Cortex of kidney (tissue), 1 donor: ENCODE measurements at places on chromosomes 11 and 22.

DNA sequence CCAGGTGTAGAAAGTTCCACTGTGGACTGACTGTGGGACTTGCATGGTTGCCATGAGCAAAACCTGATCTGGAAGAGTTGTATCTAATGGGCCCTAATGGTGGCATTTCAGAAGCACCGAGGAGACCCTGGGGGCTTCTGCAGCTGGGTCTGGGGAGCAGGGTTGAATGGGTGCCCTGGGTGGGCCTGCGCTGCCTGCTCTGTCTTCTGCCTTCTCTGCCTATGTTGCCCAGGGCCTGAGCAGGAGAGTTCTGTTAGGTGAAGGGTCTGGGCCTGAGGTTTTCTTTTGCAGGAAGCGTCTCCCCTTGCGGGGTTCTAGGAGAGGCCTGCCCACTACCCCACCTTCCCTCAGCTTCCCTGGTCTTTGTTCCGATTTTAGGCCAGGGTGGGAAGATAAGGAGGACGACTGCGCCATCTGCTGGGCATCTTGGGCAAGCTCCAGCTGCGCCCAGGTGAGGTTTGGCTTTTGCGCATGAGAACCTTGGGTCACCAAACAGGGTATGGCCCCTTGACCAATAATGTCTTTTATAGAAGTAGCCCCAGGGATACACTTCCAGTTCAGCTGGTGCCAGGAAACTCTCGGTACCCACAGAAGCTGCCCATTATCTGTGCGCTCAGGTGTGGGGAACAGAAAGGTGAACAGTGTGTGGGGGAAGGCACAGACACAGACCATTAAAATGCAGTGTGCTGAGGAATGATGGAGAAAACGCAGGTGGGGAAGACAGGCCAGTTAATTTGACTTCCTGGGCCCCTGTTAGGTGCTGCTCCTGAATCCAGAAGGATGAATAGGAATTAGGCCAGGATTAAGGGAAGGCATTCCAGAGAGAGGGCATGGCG lies 23.2 kb downstream of the COMMD9 start:
- DNase-seq: no peak

GRCh38 chr11:67054836-67055523 lies 1.7 kb upstream of the RHOD start:
- DNase-seq: no peak

DNA sequence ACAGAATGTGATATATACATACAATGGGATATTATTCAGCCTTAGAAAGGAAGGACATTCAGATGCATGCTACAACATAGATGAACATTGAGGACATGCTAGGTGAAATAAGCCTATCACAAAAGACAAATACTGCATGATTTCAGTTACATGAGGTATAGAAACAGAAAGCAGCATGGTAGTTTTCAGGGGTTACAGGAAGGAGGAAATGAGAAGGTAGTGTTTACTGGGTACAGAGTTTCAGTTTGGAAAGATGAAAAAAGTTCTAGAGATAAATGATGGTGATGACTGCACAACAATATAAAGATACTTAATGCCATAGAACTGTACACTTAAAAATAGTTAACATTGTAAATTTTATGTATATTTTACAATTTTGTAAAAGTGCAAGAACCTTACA lies 266.7 kb upstream of the C11orf87 start:
- DNase-seq: no peak

DNA sequence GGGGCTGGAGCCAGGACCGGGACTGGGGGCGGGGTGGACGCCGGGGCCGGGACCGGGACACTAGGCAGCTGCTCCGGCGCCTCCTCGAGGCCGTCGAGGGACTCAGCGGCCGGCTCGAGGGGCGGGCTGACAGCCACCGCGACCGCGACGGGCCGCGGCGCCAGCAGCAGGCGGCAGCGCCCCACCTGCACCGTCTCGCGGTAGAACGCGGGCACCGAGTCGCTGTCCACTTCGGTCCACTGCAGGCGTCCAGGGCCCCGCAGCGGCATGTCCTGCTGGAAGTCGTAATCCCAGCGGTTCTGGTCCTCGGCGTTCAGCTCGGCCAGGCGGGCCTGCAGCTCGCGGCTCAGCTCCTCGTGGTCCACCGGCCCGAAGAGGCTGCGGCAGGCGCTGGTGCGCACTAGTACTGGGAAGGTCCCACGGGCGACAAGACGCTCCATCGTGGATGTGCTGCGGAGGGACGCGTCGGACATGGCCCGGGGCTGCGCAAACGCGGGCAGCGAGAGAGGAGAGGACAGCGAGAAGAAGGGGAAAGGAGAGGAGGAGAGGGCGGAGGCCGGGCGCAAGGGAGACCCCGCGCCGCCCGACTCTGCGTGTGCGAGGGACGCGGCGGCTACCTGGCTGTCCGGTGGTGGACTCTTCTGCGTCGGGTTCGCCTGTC lies 428 bp downstream of the CDKN1C start:
- DNase-seq: no peak

GRCh38 chr11:38687008-38687407 lies 2089.0 kb upstream of the RAG2 start:
- DNase-seq: no peak

- DNase-seq: no peak
These were observed 85.2 kb upstream of the MYOD1 start for GRCh38 chr11:17633987-17634775.

- DNase-seq: no peak
These were observed 301.7 kb upstream of the PITPNB start for GRCh38 chr22:28220626-28221363.

DNA sequence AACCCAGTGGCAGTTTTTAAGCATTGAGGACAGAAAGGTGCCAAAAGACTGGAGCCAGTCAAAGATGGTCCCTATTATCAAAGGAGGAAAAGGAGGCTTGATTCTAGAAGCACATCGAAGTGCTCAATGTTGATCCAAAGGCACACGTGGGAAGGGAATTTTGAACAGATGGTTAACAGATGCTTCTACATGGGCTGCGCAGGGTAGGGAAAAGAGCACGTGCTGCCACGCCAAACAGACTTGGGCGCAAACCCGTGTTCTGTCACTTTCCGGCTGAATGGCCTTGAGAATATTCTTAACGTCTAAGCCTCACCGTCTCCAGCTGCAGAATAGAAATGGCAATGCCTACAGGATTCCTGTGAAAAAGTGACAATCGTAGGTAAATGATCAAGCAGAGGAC lies 217.9 kb upstream of the MTNR1B start:
- DNase-seq: no peak

DNA sequence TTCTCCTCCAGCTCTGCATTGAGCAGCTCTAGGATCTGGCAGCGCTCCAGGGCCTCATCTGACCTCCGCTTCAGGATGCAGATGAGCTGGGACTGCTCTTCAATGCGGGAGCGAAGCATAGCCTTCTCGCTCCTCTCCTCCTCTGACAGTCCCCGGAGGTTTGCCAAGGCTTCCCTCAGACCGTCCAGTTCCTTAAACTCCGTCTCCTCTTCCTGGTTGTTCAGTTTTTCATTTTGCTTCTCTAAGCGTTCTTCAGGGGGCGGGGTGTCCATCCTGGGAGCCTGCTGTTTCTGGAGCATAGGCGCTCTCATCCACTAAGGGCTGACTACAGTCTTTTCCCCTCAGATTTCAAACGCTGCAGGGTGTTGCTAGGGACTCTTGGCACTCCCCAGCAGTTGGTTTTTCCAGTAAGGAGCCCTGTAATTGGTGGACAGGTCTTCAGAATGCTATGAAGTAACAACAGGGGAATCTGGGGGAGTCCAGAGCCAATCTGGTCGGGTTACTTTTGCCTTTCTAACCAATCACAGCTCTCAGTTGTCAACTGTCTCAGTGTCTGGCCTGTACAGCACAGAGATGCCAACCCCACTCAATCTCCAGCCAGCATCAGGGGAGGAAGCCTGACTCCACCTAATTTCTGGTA lies at the start of gene CCDC89:
Gene CCDC89, minus strand, starts transcription at position 376 of the 640 bp plus-strand sequence. Its CDS starts 65 bp downstream, at position 311.
- DNase-seq: no peak

GRCh38 chr22:17483688-17484372 lies 79.5 kb upstream of the SLC25A18 start:
- no peak for DNase-seq

GRCh38 chr11:112745973-112746372 lies 215.2 kb upstream of the NCAM1 start:
- DNase-seq: no peak

- DNase-seq: no peak
These were observed 216.3 kb upstream of the TBCEL start for GRCh38 chr11:120807414-120808150.

GRCh38 chr11:27187075-27187847 lies 146.6 kb downstream of the BBOX1 start:
- DNase-seq: no peak

- DNase-seq: no peak
These were observed 1057.2 kb downstream of the NTM start for GRCh38 chr11:132427611-132428010.

- no peak for DNase-seq
These were observed 631.6 kb downstream of the BRD1 start for GRCh38 chr22:49196046-49196511.

DNA sequence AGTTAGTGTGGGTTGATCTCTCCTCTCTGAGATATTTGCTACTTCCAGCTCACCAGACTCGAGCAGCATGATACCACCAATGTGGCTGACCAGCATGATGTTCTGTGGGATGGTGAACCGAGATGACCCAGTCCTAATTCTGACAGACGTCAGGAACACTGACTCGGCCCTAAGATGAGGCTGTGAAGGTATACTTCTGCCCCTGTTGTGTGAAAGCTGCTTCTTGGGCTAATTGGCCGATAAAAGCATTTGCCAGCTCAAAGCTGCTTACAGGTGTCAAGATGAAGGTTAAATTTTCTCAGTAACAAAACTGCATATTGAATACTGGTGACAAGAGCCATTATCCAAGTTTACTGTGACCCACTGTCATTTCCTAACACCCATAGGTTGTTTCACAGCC lies 151.4 kb downstream of the BRD1 start:
- no peak for DNase-seq

DNA sequence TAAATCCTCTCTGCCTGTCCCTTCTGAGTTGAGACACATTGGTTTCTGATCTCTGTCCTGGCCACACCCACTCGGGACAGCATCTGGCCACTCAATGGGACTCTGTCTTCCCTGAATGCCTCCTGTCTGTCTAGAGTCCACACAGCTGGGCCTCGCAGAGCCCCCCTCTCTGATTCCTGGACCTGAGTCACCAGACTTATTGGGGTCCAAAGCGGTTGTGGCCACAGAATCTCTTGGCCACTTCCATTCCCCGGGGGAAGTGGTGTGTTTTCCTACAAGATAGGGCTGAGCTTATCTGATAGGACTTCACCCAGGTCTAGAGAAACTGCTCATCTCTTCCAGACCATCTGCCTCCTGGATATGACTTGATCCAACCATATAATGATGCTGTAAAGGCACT lies 57.4 kb upstream of the WNT11 start:
- no peak for DNase-seq

DNA sequence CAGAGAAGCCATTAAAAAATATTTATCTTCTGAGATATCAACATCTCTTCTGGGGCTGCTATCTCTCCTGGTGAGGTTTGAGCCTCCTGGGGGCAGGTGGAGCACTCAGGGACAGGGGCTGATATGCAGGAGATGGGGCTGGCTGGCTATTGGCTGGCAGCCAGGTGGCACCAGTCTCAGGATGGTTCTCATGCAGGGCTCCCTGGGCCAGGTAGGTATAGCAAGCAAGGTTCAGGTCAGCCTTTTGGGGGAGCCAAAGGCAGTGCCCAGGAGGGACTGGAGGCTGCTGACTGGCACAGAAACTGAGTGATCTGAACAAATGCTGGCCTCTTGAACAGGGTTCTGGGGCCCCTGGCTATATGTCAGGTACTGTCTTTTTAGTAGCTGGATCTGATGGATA lies 29.7 kb upstream of the EMSY start:
- DNase-seq: no peak

- DNase-seq: no peak
These were observed 18.0 kb upstream of the UBASH3B start for GRCh38 chr11:122637541-122637940.

DNA sequence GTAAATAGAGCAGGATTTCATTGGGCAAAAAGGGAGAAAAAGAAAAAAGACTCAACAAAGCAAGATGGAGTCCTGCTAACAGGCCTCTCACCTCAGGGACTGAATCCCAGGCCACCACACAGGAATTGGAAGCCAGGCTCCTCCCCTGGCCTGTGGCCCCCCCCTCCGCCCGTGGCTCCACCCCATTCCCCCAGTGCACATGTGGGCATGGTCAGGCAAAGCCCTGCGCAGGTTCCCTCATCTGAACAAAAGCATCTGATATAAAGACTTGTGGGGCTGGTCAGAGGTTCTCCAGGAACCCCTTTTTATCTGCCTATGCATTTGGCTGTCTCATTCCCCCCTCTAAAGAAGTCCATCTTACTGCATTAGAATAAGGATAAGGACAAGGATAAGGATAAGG lies 46.0 kb upstream of the PAK1 start:
- no peak for DNase-seq
